ENCODE measurements at places on chromosomes 1 and 21.
A peak's percentile ranks its signal among the peaks of the same experiment; 100 is the strongest.

- no peak for DNase-seq
- no peaks in the 10 kb centered on the region for H3K4me1 ChIP-seq
- no peaks in the 10 kb centered on the region for H3K36me3 ChIP-seq
- no peak overlapping the region for H3K27ac ChIP-seq
Observed at GRCh38 chr1:219587401-219587800, 25.5 kb downstream of the ZC3H11B start.

- peaks cover 21% of the 10 kb centered on the region for H3K4me1 ChIP-seq
- no peaks in the 10 kb centered on the region for H3K27me3 ChIP-seq
- no peaks in the 10 kb centered on the region for H3K36me3 ChIP-seq
- DNase-seq = no peak
- no peak overlapping the region for H3K4me3 ChIP-seq
Observed at GRCh38 chr1:222821239-222821638, 6.4 kb downstream of the DISP1 start.

DNA sequence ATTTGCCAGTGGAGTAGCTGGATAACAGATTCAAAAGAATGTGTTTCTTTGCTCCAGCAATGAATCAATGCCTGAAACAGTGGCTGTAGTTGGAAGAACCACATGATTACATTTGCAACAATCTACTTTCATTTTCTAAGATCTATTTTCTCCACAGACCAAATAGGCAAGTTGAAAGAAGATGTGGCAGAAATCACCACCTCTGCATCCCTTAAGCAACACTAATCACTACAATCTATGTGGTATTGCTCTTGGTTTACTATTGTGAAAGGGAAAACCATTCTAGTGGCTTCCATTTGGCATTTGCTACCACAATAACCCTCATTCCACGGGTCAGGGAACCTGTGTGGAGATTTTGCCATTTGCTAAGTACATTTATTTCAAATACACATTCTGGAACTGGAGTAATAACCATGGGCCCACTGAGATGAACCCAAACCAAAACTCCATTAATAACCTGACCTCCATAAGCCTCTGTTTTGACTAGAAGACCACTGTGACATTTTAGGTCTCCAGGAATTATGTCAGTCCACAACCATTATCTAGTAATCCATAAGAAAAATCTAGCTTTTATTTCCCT lies 66.3 kb downstream of the C1orf185 start:
- H3K27ac ChIP-seq = no peak overlapping the region
- no peak overlapping the region for H3K4me3 ChIP-seq
- H3K4me1 ChIP-seq = no peaks in the 10 kb centered on the region
- H3K27me3 ChIP-seq = no peaks in the 10 kb centered on the region

DNA sequence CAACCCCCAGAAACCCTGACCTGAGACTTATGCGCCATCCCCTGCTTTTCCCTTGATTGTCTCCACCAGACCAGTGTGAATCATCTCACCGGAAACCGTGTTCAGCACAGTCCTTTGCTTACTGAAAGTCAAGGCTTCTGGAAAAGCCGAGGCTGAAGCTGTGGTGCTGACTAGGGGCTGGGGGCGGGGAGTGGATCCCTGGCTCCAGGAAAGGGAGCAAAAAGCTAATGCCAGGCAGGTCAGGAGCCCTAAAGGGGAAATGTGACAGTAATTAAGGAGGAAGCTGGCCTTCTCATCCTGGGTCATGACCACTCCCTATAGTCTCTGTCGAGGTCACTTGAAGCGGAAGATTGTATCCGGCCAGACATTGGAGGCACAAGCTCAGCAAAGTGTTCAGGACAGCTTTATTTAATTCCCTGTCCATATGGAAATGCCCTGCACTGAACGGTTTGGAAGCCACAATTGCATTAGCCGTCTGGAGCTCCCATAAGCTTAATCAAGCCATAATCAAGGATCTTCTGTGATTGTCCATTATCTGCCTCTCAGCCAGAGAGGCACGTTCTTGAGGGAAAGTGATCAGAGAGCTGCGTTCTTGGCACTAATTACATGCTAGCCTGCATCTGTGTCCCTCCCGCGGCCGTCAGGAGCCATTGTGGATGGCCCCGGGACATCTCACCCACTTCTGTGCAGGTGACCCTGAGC lies 403.6 kb downstream of the RRAGC start:
- no peak overlapping the region for H3K4me3 ChIP-seq
- no peaks in the 10 kb centered on the region for H3K36me3 ChIP-seq
- DNase-seq = no peak
- H3K27ac ChIP-seq = no peak overlapping the region

DNA sequence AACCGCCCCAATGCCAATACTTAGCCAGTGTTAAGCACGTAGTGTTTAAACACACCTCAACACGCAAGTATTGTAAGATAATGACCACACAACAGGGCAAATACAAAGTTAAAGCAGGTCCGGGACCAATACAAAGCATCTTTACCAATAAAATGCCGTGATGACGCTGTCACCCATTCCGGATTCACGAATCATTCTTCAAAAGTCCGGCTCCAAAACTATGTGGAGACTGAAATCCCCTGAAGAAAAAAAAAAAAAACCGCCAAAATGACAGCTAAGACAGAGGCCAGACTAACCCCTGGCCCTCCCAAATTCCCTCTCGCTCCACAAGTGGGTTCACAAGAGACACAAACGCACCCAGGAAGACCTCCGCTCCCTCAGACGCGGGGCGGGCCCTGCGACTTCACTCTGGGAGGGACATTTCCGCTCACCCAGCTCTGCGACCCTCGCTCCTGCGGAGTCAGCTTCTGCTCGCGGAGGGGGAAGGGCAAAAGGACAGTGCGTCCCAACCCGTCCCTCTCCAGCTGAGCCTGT lies 625 bp upstream of the DARS2 start:
- peak overlapping the region; percentile 97 for H3K27ac ChIP-seq
- DNase-seq = no peak
- H3K36me3 ChIP-seq = no peaks in the 10 kb centered on the region

GRCh38 chr1:37978541-37978940 lies 11.3 kb downstream of the SF3A3 start:
- H3K27ac ChIP-seq = no peak overlapping the region
- DNase-seq = no peak
- H3K4me3 ChIP-seq = no peak overlapping the region

- no peak overlapping the region for H3K27ac ChIP-seq
- H3K4me3 ChIP-seq = no peak overlapping the region
- H3K36me3 ChIP-seq = no peaks in the 10 kb centered on the region
Observed at GRCh38 chr1:46903481-46903880, 37.8 kb downstream of the CYP4A11 start.

GRCh38 chr1:239912471-239912870 lies 179.2 kb upstream of the FMN2 start:
- H3K27me3 ChIP-seq = no peaks in the 10 kb centered on the region
- no peak overlapping the region for H3K27ac ChIP-seq
- no peaks in the 10 kb centered on the region for H3K4me1 ChIP-seq
- no peak overlapping the region for H3K4me3 ChIP-seq
- H3K36me3 ChIP-seq = no peaks in the 10 kb centered on the region

DNA sequence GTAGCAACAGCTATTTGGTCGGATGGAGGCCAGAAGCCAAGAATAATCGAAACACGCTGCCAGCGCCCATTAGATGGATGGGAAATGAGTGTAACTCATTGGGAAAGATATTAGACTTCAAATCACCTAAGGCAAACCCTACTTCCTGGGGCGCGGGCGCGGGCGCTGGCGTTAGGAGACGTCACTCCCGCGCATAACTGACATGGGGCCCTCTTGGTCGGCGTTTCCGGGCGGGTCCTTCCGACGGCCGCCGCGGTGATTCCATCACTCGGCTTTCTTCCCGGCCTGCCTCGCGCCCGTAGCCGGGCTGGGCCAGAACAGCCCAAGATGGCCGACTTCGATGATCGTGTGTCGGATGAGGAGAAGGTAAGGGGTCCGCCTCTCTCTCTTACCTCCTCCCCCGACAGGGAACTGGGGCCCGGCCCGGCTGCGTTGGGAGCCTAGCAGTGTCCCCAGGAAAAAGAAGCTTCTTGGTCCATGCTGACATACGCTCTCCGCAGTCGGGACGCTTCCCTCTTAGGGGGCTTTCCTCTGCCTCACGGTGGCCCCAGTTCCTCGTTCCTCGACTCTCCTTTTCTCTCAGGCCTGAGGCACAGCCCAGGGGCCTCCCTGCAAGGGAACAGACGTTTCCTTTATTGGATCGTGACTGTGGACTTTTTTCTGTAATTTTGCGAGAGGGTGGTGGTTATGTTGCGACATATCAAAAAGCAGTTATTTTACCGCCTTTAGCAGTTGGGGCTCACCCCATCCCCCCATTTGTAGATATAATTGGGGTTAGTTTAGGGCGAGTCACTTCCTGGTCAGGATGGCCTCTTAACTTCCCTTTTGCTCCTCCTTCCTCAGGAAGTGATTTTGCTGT lies at the start of gene CAPZA1:
Gene CAPZA1 (plus strand): TSS at position 315 of the 859 bp plus-strand sequence. CDS start 13 bp downstream, at position 328.
- H3K27me3 ChIP-seq = no peaks in the 10 kb centered on the region
- DNase-seq = no peak
- peaks cover 3% of the 10 kb centered on the region for H3K36me3 ChIP-seq
- H3K4me1 ChIP-seq = peaks cover 22% of the 10 kb centered on the region

DNA sequence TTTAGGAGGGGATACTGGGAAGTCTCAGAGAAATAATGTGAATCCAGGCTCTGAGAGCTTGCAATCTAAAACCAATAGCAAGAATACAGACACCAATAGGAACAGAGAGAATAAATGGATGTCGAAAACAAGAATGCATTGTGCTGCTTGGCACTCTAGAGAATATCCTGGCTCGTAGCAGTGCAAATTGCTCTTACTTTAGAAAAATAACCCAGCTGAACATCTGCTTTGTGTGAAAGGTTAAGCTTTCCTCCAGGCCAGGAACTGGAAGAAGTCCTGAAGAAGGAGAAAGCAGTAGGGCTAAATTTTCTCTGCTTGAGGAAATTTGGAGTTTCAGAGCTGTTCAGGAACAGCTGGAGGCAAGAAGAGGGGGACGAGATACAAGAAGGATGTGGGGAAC lies 382.3 kb downstream of the HHIPL2 start:
- H3K27ac ChIP-seq = no peak overlapping the region
- no peak for DNase-seq
- no peaks in the 10 kb centered on the region for H3K36me3 ChIP-seq
- H3K4me3 ChIP-seq = no peak overlapping the region
- no peaks in the 10 kb centered on the region for H3K27me3 ChIP-seq

- H3K27me3 ChIP-seq = peaks cover 2% of the 10 kb centered on the region
- no peak overlapping the region for H3K4me3 ChIP-seq
- no peaks in the 10 kb centered on the region for H3K4me1 ChIP-seq
- H3K36me3 ChIP-seq = no peaks in the 10 kb centered on the region
- H3K27ac ChIP-seq = no peak overlapping the region
Observed at GRCh38 chr1:199182186-199182843, 543.5 kb downstream of the PTPRC start.

GRCh38 chr1:156555715-156556114 lies 16.6 kb downstream of the IQGAP3 start:
- H3K27me3 ChIP-seq = no peaks in the 10 kb centered on the region
- no peak overlapping the region for H3K4me3 ChIP-seq
- H3K27ac ChIP-seq = no peak overlapping the region
- peaks cover 2% of the 10 kb centered on the region for H3K4me1 ChIP-seq
- no peak for DNase-seq

- no peak overlapping the region for H3K4me3 ChIP-seq
- no peak overlapping the region for H3K27ac ChIP-seq
- peaks cover 45% of the 10 kb centered on the region for H3K4me1 ChIP-seq
Observed at GRCh38 chr1:156097499-156098178, 15.4 kb upstream of the MEX3A start.

GRCh38 chr1:1894354-1895059 lies 3.6 kb upstream of the GNB1 start:
- no peaks in the 10 kb centered on the region for H3K36me3 ChIP-seq
- H3K27ac ChIP-seq = no peak overlapping the region
- peaks cover 20% of the 10 kb centered on the region for H3K4me1 ChIP-seq

- H3K27ac ChIP-seq = no peak overlapping the region
- H3K4me1 ChIP-seq = no peaks in the 10 kb centered on the region
- DNase-seq = no peak
- no peaks in the 10 kb centered on the region for H3K27me3 ChIP-seq
- H3K36me3 ChIP-seq = no peaks in the 10 kb centered on the region
Observed at GRCh38 chr1:31811605-31812004, 4.2 kb downstream of the SPOCD1 start.

DNA sequence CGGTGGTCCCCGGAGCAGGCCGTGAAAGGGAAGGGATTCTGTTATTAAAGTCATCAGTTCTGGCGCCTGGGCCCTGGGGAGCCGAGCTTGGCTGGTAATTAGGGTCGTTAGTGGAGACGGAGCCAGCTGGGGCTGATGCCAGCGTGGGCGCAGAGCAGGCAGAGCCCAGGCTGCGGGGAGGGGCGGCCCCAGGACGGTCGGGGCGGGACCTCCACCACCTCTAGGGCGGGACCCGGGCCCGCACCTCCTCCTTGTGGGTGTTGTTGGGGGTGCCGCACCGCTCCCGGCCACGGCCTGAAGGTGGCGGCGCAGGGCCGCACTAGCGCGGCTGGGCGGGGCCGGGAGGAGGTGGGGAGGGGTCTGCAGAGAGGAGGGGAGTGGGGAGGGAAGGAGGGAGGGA lies 470.6 kb downstream of the PTPRU start:
- H3K4me3 ChIP-seq = no peak overlapping the region
- peaks cover 7% of the 10 kb centered on the region for H3K27me3 ChIP-seq
- no peak overlapping the region for H3K27ac ChIP-seq
- no peaks in the 10 kb centered on the region for H3K36me3 ChIP-seq
- H3K4me1 ChIP-seq = peaks cover 40% of the 10 kb centered on the region

DNA sequence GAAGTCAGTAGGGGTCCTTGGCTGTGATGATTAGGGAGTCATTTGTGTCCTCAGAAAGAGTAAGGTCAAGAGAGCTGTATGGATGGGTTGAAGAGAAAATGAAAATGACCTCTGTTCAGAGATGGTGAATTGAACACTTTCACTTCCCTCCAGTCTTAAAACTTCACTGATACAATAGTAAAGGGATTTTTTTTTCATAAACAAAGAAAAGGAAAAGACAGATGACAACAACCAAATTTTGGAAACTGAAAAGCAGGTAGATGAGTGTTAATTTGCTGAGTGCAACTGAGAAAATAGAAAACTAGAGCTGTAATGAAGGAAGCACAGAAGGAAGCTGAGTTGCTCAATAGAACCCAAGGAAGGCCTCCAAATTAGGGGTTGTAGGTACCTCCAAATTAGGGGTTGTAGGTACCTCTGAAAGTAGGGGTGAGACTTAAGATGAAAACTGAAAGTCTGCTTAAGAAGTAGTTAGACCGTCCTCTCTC lies 14.8 kb upstream of the S1PR1 start:
- no peak overlapping the region for H3K27ac ChIP-seq
- no peak overlapping the region for H3K4me3 ChIP-seq
- no peaks in the 10 kb centered on the region for H3K27me3 ChIP-seq
- H3K4me1 ChIP-seq = no peaks in the 10 kb centered on the region
- H3K36me3 ChIP-seq = no peaks in the 10 kb centered on the region

GRCh38 chr1:220783453-220783852 lies 3.3 kb upstream of the MTARC1 start:
- H3K36me3 ChIP-seq = no peaks in the 10 kb centered on the region
- no peak for DNase-seq
- no peak overlapping the region for H3K4me3 ChIP-seq
- H3K27ac ChIP-seq = no peak overlapping the region
- H3K4me1 ChIP-seq = no peaks in the 10 kb centered on the region
